Left ventricle myocardium inferior (tissue), 1 donor: ENCODE measurements at places on chromosomes 6 and 20. TPM values are rescaled to one million over a fixed set of nuclear protein-coding genes. Genes with fewer than 3 reads are reported as not detected.

DNA sequence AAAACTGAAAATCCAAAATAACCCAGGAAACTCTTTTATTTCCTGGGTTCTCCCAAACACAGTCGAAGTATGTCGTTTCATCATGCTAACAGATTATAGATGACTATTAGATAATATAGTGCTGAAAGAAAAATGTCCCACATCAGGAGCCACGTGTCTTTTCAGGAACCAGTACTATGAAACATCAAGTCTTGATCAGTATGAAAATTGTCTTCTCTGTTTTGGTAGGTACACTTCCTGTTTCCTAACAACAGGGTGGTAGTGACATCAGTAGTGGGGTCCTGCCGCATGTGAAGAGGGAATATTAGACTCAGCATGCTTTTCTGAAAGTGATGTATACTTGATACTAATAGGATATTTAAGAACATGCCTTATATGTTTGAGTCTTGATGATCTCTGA is 136.7 kb downstream of the HIVEP1 start:
- DNase-seq = no peak
- no peaks in the 10 kb centered on the region for H3K4me1 ChIP-seq
- no peak overlapping the region for H3K4me3 ChIP-seq
- H3K36me3 ChIP-seq = no peaks in the 10 kb centered on the region
- no peak overlapping the region for H3K27ac ChIP-seq

The SLC17A2 gene
- not detected for total RNA-seq

The DZANK1 gene
- total RNA-seq = 0.60 TPM

The SLC24A3 gene
- 1.3 TPM for total RNA-seq

DNA sequence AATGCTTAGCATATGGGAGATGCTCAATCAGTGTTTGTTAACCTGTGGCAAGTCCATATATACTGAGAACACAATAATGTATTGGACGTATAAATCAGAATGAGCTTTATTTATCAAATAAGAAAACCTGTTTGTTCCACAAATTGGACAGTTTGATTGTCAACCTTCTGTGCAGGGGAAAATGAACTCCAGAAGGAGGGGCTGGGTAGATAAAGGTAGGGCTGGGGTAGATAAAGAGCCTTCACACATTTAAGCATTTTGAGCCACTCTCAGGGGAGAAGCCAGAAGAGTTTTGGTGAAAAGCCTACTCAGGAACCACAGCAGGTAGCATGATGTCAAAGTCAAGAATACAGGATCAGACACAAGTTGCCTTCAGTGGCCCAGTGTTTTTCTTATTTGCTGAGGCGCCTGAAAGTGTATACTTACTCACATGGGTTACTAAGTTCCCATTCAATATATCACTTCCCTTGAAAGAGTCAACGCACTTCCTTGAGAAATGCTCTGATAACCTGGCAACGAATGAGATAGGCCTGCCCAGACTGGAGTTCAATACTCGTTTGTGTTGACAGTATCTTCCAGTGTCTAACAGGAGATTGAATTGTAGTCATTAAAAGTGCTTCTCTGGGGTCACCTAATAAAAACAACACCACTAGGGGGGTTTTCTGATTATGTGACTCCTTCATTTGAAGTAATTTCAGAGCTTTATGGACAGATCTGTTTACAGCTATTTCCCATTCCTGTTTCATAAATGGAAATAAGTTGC is 263.9 kb upstream of the CITED2 start:
- no peak for DNase-seq
- H3K4me1 ChIP-seq = no peaks in the 10 kb centered on the region
- no peak overlapping the region for H3K4me3 ChIP-seq

DNA sequence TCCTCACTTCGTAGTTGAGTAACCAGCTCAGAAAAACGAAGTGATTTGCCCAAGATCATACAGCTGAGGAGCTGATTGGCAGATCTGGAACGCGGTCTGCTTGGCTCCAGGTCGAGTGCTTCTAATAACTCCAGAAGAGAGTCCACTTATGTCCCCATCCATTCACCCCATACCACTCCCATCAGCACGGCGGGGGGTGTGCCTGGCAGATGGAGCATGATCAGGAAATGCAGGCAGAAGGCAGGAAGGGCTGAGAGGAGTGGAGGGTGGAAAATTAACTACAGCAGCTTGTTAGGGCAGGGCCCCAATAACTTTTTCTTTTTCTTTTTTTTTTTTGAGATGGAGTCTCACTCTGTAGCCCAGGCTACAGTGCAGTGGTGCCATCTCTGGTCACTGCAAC is 15.0 kb downstream of the FITM2 start:
- no peaks in the 10 kb centered on the region for H3K27me3 ChIP-seq
- no peaks in the 10 kb centered on the region for H3K36me3 ChIP-seq
- peak overlapping the region; percentile 32 for H3K27ac ChIP-seq

The BNIP5 gene
- total RNA-seq = not detected

DNA sequence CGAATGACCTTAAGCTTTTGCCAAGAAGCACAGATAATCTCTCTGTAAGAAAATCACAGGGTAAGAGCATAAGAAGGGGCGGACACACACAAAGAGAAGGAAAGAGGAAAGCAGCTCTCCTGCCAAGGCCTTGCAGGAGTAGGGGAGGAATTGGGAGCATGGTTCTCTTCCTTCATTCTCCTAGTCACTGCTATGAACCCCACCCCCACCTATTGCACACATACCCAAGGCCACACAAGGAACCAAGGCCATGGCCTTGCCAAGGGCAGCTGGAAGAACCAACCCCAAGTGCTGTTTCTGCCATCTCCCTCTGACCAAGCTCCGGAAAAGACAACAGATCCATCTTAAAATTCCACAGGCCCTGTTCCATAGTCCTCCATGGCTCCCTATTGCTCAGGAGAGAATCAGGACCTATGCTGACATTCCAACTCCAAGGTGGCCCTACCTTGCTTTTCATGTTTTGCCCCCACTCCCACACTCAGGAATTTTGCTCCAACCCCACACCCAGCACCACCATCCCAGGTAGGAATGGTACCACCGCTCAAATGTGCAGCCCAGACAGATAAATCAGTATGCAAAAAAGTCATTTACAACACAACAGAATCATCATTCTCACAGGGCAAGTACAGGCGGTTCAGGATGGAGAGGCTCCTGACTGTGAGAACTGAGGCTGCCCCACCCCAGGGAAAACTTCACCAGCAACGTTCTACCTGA is 31.3 kb downstream of the TRAM2 start:
- H3K36me3 ChIP-seq = no peaks in the 10 kb centered on the region
- H3K4me3 ChIP-seq = no peak overlapping the region
- H3K27me3 ChIP-seq = no peaks in the 10 kb centered on the region
- H3K4me1 ChIP-seq = peaks cover 87% of the 10 kb centered on the region
- no peak overlapping the region for H3K27ac ChIP-seq

- H3K27ac ChIP-seq = peak overlapping the region; percentile 43
- no peaks in the 10 kb centered on the region for H3K27me3 ChIP-seq
These were observed 113.9 kb upstream of the ZNF217 start for GRCh38 chr20:53707371-53708055.

The PSMB9 gene
- total RNA-seq = 13.4 TPM

DNA sequence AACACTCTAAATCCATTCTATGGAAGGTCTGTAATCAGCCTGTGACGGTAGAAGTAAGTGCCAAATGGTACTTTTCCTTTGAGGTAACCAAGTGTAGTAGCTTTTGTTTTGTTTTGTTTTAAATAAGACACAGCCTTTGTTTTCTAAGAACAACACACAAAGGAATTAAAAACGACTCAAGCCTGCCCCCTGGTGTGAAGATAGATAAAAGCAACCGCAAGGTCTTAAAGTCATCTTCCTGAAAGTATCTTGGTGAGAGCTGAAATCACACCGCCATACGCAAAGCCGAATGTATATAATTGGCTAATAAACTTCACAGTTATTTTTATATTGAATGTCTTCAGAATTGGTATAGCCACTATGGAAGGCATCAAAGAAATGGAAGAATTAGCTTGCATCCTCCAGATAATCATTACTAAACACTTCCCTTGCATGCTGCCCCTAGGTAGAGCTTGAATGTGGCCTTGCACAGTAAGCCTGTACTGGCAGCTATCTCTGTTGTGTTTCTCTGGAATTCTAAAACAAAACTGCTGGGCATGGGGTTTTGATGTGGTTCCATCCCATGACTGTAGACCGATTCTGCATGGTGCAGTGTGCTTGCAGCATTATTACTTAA is 95.6 kb downstream of the LAMP5 start:
- H3K27me3 ChIP-seq = peaks cover 18% of the 10 kb centered on the region
- no peak for DNase-seq
- H3K4me1 ChIP-seq = no peaks in the 10 kb centered on the region
- no peak overlapping the region for H3K4me3 ChIP-seq

DNA sequence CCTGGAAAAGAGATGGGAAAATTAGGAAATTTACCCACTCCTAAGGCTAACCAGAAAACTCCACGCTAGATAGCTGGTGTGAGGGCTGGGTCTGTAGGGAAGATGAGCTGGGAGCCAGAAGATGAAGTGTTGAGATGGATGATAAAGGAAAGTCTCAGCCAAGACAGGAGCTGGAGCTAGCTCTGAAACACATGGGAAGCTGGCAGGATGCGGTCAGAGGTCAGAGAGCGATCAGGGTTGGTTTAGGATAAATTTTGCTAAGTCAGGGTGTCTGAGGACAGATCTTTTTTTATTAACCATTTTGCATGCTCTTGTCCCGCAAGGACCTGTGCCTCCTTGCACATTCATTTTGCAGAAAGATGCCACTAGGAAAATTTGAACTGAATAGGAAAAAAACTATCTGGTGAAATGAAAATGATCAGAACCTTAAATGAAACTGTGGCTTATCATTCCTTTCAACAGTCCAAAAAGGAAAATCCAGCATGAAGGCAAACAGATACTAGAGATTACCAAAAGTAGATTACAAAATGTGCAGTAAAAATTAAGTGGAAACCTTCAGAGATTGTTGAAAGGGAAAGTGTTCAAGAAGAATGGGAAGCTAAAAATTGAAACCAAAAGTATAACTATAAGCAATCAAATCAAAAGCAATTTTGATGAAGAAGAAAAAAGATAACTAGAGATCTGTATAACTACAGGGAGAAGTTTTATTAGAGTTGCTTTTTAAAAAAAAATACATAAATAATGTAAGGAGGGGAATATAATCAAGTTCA is 10.7 kb upstream of the EDN1 start:
- no peak for DNase-seq
- no peaks in the 10 kb centered on the region for H3K36me3 ChIP-seq
- no peak overlapping the region for H3K4me3 ChIP-seq
- peaks cover 5% of the 10 kb centered on the region for H3K4me1 ChIP-seq
- peaks cover 7% of the 10 kb centered on the region for H3K27me3 ChIP-seq

DNA sequence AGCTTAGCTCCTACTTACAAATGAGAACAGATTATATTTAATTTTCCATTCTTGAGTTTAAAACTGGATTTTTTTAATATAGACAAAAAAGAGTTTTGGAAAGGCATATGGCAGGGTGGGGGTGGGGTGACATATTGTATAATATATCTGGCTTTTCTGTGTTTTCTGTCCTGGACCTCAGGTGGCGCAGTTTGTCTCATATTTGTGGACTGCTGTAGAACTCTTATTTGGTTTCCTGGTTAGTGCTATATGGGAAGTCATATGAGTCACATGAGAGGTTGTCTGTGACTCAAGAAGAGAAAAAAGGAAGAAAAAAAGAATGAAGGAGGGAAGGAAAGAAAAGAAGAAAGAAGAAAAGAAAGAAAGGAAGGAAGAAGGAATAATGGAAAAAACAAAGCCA is 131.8 kb downstream of the CLVS2 start:
- no peak for DNase-seq
- no peaks in the 10 kb centered on the region for H3K36me3 ChIP-seq

The SSTR4 gene
- total RNA-seq = not detected

The HLA-DQB1 gene
- total RNA-seq = 2.0 TPM
